Activated gamma-delta T cell treated with anti-CD3 and anti-CD28 coated beads, Interleukin-2, amount 50 U/mL, for 16 hours (primary cell): ENCODE measurements at places on chromosomes 3 and 15.

DNA sequence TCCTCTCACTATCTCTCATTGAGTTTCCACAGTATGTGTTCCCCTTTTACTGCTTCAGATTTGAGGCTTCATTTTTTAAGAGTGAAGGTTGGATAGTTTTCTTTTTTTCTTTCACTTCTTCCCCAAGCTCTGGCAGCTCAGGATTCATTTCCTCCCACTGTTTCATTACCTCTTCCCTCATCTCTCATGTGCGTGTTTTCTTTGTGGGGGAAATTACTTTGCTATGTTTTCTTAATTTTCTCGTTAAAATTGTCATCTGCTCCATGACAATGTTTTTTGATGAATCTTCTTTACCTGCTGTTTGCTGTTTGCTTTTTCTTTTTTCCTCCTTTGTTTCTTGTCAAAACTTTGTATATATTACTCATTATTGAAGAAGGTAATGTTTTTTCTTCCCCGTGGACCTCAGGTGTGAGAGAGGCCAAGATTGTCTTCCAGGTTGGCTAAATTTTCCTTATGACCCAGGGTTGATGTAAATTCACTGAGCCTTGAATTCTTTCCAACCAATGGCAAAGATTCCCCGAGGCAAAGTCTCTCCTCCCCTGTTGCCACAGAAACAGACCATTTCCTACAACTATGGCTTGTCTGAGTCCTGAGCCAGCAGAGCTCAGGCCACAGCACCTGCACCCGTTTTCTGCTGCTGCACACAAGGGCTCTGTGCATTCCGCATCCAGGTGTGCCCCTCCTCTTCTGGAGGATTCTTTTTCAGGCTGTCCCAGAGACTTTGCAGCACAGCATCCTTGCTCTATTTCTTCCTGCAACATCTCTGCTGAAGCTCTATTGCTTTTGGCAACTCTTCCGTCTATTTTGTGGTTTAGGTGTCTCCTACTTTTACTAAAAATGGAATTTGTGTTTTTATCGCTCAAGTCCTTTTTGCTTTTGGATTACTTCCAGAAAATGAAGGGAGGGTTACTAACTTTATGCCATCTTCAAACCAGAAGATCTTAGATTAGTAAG is 66.1 kb downstream of the NOX5 start:
- DNase-seq = no peak

DNA sequence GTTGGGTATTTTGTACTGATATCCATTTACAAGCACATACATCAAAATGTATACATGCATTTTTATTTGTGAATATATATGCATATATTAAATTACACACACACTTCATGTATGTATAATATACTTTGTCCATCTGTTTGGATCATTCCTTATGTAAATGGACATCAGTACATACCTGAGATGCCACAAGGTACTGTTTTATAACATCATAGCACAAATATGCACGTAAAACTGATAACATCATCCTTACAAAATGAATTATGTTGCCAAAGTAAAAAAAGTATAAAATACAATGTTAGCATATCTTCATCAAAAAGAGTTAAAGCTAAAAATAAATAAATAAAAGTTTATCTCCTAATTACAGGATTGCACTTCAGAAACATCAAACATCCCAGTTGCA is 634.8 kb upstream of the UBE2E2 start:
- no peak for DNase-seq

DNA sequence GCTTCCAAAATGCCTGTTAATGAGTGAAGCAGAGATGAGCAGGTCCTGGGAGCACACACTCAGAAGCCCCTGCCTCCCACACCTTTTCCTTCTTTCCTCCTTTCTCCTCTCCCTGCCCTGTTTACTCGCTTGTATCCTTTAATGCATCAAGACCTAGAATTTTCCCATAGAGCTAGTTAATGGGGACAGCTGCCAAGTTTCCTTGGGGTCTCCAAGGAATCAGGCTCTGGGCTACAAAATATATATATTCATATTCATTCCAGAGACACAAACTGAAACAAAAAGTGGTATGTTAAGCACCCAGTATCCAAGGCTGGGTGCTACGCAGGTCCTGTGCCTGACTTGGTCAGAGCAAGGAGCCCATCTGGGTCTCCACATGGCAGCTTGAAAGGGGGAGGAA is 235.6 kb downstream of the MYRIP start:
- no peak for DNase-seq

DNA sequence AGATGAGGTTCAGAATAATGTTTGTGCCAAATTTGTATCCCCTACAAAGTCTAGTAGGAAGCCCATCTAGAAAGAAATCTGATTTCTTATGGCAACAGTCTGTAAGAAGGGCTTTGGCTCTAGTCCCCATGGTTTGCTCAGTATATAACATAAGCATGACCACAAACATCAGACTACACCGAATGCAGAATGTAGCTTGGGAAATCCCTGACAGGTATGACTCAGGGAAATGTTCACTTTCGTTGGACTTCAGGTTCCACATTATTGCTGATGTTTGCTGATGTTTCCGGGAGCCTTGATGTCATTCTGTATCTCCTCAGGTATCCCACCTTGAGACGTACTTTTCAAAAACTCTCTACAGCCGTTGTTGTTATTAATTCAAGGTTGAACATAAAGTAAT is 304.4 kb upstream of the TGFBR2 start:
- DNase-seq = no peak

DNA sequence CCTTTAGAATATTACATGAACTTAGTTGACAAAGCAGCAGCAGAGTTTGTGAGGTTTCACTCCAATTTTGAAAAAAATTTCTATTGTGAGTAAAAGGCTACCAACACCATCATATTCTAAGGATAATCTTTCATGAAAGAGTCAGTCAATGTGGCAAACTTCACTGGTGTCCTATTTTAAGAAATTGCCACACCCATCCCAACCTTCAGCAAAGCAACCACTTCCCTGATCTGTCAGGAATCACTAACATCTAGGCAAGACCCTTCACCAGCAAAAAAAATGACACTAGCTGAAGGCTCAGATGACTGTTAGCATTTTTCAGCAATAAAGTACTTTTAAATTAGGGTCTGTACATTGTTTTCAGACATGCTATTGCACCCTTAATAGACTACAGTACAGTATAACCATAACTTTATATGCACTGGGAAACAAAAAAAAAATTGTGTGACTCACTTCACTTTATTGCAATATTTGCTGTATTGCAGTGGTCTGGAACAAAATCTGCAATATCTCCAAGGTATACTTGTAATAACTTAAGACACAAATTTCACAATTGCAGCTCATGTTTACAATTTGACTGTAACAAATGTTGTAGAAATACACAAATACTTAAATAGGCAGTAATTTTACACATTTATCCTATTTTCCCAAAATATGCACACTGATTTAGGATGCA is 38.9 kb upstream of the ALCAM start:
- no peak for DNase-seq

DNA sequence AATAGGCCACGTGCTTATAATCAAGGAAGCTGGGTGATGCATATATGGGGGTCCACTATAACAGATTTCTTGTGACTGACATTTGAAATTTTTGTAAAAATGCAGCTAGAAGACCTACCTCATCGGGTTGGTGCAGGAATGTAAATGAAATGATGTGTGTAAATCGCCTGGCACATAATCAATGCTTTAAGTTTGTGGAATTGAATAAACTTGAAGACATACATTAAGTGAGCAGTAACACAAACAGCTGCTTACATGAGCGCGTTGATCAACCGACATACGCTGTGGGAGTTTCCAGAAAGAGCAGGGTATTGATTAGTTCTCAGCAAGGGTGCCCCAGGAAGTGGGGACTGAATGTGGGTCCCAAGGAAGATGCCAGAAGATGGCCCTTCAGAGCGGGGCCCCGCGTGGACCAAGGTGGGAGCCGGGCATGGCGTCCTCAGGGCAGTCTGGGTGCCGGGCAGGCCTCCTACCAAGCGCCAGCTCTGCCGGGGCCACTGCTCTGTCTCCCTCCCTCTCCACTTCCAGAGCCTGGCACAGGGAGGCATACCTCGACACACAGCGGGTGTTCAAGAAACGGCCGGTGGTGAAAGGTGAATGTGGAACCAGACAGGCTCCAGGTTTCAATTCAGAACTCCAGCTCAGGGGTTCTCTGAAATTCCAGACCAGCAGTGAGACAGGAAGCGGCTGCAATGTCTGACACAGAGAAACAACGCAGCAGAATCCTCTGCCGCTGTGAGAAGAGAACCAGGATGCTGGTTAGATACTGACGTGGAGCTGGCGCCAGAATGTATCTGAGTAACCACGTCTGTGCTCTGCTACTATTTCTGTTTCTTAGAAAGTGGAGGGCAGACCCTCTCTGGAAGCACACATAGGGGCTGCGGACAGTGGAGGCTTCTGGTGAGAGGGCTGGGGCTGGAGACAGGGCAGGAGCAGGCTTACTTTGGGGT is 12.6 kb downstream of the BFSP2 start:
- no peak for DNase-seq

- no peak for DNase-seq
Observed at GRCh38 chr3:194773771-194774455, 88.2 kb downstream of the FAM43A start.

GRCh38 chr15:67024998-67025368 is 40.4 kb upstream of the SMAD3 start:
- no peak for DNase-seq

DNA sequence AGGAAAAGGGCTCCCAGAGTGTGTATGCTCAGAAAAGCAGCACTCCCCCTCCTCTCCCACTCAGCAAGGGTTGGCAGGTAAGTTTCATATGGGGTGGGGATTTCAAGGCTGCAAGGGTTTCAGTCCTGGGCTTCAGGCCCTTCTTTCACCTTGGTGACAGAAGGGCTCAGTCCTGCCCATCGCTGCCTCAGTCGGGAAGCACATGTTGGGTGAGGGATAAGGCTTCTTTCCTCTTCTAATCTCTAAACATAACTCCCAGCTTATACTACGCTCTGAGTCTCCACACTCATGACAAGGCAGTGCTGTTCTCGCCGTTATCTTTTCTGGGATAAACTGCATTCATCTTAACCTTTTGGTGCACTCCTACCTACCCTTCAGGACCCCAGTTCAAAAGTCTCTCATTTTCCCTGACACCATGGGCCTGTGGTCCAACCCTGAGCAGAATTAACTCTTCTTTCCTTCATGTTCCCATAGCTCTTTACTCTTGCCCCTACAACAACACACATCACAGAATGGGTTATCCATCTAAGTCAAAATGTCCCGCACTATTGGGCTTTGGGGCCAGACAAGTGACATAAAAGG is 17.0 kb downstream of the RAB43 start:
- no peak for DNase-seq

- DNase-seq = no peak
Observed at GRCh38 chr15:39497759-39498565, 82.9 kb upstream of the THBS1 start.

DNA sequence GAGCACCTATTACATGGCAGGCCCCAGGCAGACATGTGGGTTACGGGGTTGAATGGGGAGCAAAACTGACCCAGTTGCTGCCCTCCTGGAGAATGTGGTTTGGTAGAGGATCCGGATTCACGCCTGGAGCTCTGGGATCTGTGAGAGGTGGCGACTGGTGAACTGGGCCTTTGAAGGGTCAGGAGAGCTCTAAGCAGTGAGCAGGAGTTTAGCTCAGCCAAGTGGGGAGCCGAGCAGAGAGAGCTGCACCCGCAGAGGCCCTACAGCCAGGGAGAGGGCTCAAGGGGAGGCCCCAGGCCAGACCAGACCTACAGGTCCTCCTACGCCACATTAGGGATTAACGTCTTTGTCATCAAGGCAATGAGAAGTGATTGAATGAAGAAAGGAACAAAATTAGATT is 179.8 kb upstream of the TLE3 start:
- no peak for DNase-seq

DNA sequence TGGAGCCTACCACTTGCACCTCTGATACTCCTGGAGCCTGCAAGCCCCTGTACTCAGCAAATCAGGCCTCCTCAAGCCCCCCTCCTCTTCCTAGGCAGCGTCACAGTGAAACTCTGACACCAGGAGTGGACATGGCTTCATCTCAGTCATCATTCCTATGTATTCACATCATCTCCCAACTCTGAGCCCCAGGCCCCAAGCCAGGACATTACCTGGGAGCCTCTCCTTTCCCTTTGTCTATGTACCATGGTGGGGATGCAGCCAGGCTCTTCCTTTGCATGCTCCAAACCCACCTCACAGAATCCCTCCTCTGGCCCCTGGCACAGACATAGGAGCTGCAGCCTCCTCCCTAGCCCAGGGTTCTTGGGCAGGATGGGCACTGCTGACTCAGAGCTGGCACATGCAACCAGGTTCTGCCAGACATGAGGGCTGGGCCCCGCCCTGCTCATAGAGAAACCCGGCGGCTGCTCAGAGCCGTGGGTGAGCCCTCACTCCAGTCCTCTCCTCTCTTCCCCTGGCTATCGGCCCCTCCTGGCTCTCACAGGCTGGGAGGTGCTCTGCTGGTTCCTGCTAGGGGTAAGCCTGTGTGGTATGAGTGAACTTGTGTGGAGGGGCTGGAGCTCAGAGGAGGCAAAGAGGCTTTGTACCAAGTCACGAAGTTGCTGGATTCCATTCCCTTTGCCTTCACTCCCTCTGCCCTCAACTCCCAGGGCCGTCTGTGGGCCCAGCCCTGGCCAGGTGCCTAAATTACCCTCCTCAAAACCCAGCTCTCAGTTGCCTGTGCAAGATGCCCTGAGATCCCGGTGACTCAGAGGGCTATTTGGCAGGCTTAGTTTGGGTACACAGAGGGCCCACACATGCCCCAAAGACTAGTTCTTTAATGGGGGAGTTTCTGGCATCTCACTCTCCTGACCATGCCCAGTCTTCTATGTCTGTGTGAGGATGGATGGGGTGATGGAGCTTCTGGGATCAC is 1.9 kb upstream of the PLCD1 start:
- DNase-seq = no peak

DNA sequence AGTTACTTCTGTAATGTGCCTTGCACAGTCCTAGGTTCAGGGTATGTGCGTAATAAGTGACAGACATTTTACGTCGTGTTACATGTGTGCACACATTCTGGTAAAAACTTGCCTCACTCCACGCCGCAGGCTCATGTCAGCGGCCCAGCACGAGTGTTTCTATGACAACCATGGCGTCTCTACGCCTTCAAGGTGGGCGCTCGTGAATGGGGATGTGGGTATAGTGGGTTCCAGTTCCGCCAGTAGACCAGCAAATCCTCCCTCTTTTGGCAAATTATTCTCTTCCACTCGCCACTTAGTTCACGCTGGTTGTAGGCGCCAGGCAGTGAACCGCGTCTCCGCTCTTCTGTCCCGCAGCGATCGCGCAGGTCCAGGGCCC is 40.3 kb downstream of the CHST14 start:
- no peak for DNase-seq

DNA sequence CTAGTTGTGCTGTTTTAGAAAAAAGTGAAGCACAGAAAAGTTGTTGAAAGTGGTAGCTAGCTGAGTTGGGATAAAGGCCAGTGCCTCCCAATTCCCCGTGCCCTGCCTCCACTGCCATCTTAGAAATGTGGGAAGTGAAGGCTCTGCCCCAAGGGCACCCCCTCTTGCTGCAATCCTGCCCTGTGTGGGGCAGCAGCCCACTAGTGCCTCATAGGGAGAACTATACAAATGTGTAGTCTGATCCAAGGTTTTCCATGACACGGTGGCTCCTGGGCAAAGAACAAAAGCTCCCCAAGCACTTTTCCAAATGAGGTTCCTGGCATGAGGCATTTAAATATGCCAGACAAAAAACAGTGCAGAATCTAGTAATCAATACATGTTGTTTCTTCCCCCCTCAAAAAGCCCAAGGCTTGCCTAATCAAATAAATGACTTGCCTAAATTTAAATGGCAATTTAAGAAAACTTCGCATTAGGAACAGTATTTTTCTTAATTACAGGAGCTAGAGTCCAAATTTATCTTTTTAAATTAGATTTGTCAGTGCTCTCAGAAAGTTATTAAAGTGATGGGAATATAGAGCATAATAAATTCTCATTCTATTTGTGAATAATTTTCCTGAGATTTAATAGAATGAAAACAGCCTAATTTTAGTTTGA is 83.8 kb downstream of the GHSR start:
- DNase-seq = no peak

- no peak for DNase-seq
Observed at GRCh38 chr15:80785335-80785734, 6.2 kb downstream of the CEMIP start.
